ENCODE measurements at places on chromosomes 16 and 17.

- no peak for DNase-seq
Observed at GRCh38 chr17:18267366-18267765, 6.9 kb downstream of the MIEF2 start.

- no peak for DNase-seq
Observed at GRCh38 chr16:66471264-66471663, 44.2 kb downstream of the BEAN1 start.

- DNase-seq: no peak
Observed at GRCh38 chr17:82941021-82942001, 101.5 kb upstream of the ZNF750 start.

DNA sequence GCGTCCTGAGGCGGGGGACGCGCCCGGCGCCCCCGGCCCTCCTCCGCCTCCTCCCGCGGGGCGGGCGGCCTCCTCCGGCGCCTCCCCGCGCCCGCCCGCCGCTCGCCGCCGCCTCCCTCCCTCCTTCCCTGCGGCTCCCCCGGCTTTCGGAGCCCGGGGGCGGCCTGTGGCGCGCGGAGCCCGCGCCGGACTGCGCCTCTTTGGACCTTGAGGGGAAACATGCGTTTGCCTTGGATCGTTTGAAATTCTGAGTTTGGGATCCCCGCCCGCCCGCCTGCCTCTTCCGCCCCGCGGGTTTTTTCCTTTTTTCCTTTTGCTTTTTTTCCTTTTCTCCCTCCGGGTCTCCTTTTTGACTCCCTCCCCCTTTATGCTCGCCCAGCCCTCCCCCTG lies 390 bp downstream of the ZNRF1 start:
- peak; percentile 37 for DNase-seq

DNA sequence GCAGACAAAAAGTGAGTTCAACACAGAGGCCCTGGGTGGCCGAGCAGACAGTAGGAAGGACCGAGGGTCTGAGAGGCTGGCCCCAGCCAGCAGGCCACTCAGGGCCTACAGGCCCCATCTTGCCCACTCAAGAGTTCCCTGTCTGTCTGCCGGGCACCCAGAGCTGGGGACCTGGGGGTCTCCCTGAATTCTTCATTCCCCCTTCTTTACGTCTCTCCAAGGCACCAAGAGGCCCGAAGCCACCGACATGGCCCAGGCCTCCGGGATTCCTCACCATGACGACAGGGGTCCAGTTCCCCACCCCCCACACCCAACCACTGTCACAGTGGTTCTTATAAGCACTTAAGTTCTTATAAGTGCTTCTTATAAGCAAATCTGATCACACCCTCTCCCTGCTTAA lies 49.2 kb downstream of the NOS2 start:
- no peak for DNase-seq

All from fibroblast of skin of right biceps (primary cell).